ENCODE measurements at places on chromosomes 13 and 19. TPM values are rescaled to one million over a fixed set of nuclear protein-coding genes. Genes with fewer than 3 reads are reported as not detected.

- no peak for DNase-seq
Measured at GRCh38 chr19:18364826-18365528, 21.0 kb upstream of the GDF15 start.

DNA sequence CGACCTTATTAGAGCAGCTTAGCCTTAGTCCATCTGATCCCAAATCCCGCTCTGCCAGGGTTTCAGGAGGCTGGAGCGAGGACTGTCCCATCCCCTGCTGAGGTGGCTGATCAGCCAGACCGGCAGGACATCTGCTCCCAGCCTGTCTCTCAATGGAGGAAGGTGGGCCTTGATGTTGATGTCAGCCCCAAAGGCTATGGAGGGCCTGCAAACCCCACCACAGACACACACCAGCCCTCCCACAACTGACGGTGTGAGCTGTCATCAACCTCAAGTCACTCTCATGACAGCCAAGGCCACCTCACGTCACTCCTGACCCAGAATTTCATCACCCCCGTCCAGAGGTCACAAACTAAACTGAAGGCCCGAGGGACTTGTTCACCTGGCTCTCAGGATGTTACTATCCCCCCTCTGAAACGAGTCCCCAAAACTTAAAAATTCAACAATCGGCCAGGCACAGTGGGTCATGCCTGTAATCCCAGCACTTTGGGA lies 25.5 kb downstream of the RHPN2 start:
- DNase-seq = no peak

- DNase-seq = no peak
Measured at GRCh38 chr19:4495471-4495870, 22.8 kb downstream of the PLIN4 start.

LYPD5 gene
- 2.2 TPM for polyA plus RNA-seq

DNA sequence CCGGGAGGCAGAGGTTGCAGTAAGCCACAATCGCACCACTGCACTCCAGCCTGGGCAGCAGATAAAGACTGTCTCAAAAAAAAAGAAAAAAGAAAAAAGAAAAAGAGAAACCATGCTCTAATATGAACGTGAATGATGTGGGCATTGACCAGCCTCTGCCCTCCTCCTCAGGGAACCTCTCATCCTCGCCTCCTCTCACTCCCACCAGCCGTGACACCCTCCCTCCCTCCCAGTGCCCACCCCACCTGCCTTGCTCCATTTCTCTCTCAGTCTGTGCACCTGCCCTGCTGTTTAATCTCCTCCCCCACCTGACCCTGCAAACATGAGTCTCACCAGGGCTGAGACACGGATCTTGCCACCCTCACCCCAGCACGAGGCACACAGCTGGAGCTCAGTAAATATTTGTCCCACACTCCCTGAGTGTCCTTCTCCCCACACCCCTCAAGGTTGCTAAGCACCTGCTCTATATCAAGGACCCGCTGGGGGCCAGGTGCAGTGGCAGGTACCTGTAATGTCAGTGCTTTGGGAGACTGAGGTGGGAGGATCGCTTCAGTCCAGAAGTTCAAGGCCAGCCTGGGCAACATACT lies 7.5 kb upstream of the BCAT2 start:
- no peak for DNase-seq

GRCh38 chr19:10835089-10835753 lies 791 bp downstream of the TMED1 start:
- peak; percentile 87 for DNase-seq

NTN5 gene
- polyA plus RNA-seq = 0.51 TPM

GRCh38 chr13:42394711-42395085 lies 122.7 kb downstream of the AKAP11 start:
- no peak for DNase-seq

MISP3 gene
- 1.5 TPM for polyA plus RNA-seq

ZNF554 gene
- 4.0 TPM for polyA plus RNA-seq

ICAM4 gene
- 0.57 TPM for polyA plus RNA-seq

GRCh38 chr13:30673669-30674521 lies 56.2 kb downstream of the USPL1 start:
- peak; percentile 99 for DNase-seq

NLRP5 gene
- polyA plus RNA-seq = not detected

DNA sequence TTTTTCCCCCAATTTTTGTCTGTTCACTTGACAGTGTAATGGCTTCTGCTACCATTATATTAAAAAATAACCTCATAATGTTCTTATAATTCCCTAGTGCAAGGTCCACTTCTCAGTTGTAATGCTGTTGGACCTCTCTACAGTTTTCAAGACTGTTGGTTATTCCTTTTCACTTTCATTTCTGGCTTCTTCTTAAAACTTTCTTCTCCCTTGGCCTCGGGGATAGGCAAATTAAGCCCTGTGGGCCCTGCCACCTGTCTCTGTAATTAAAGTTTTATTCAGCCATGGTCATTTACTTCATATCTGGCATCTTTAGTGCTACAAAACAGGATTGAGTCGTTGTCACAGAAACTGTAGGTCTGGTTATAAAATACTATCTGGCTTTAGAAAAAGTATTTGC lies 313.5 kb downstream of the KLF12 start:
- DNase-seq = no peak

ZNF675 gene
- 8.1 TPM for polyA plus RNA-seq

GRCh38 chr13:109576331-109576813 lies 210.0 kb downstream of the IRS2 start:
- DNase-seq = no peak

HSPB6 gene
- 5.8 TPM for polyA plus RNA-seq

ZNF208 gene
- polyA plus RNA-seq = 1.4 TPM

DNA sequence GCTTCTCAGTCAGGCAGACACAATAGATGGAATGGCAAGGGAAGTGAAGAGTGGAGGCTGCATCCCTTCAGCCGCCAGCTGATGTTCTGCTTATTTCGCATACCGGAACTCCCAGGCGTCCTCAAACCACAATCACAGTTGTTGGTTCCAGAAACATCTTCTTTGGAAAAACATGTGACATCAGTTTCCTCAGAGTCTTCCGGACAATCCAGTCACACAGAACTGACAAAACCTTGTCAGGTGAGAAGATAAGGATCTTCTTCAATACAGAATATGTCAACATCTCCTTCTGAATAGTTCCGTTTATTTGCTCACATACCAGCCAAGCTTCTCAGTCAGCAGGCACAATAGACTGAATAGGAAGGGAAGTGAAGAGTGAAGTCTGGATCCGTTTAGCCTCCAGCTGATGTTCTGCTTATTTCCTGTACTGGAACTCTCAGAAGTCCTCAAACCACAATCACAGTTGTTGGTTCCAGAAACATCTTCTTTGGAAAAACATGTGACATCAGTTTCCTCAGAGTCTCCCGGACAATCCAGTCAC lies 45.1 kb upstream of the CEACAM21 start:
- DNase-seq = no peak

DNA sequence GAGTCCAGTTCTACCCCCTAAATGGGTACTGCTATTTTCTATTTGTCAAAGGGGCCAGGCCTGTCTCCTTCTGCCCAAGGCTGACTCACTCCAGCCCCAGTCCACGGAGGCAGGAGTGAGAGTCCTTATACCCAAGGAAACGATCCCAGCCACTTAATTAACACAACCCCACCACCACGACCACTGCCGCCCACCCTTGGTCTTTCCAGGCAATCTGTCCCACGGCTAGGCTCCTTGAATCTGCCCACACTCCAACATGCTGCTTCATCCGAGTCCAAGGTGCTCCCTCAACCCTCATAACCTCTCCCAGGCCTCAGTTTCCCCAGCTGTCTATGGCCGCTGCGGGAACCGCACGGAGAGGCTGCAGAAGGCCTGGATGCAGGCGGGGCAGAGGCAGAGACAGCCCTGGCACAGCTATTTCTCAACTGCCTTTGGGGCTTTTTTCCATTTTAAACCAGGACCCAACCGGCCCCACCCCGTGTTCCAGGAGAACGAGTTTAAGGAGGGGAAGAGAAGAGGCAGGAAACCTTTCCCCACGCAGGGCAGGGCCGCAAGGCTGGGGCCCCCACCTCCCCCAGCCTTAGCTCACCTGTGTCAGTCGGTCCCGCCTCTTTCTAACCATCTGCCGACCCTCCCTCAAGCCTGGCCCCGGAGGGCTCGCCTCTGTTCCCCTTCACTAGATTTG lies 746 bp downstream of the RAB3D start:
- no peak for DNase-seq

GRCh38 chr13:33537026-33537425 lies 251.5 kb upstream of the STARD13 start:
- DNase-seq = no peak

GRCh38 chr13:50229960-50230661 lies 214.9 kb downstream of the KCNRG start:
- DNase-seq = no peak

DNA sequence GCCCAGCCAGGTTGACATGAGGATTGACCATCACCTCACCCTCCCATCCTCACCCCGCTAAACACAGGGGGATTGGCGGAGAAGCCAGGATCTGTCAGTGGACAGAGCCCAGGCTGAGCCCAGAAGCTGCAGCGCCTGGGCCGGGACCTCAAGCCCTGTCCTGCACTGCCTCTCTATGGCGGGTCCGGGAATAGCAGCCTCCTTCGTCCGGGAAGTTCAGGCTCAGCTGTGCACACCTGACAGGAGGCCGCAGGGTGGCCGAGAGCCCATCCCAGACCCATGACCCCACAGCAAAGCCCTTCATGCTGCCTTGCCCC lies 67.8 kb downstream of the SPACA7 start:
- peak; percentile 78 for DNase-seq

DNA sequence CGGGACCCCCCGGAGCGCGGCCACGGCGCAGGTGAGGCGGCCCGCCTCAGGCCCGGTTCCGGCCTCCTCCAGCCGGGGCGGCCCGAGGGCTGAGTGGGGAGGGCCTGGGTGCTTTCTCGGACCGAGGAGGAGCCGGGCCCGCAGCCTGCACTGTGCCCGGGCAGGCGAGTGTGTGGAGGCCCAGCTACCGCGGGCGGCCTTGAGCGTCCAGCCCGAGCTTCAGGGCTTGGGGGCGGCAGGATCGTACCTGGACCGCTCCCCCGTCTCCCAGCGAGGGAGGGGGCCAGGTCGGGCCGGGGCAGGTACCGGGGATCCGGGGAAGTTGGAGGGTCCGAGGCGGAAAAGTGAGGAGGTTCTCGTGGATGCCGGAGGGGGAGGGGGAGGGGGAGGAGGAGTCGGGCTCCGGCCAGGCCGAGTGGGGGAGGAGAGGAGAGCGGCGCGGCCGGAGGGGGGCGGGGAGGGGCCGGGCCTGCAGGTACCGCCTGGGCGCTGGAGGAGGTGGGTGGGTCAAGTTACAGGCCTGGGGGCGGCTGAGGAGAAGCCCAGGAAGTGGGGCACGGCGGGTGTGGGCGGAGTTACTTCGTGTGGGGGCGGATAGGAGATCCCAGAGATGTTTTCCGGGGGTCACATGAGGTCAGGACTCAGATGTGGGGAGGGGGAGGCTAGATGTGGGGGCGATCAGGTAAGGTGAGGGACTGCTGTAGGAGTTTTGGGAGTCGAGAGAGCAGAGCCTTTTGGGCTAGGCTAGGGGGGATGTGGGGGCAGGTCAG lies 545 bp downstream of the NACC1 start:
- peak; percentile 91 for DNase-seq

- DNase-seq = no peak
Measured at GRCh38 chr13:66313413-66313812, 916.7 kb downstream of the PCDH9 start.

GRCh38 chr19:39053276-39054090 lies 21.1 kb upstream of the FBXO27 start:
- no peak for DNase-seq

DNA sequence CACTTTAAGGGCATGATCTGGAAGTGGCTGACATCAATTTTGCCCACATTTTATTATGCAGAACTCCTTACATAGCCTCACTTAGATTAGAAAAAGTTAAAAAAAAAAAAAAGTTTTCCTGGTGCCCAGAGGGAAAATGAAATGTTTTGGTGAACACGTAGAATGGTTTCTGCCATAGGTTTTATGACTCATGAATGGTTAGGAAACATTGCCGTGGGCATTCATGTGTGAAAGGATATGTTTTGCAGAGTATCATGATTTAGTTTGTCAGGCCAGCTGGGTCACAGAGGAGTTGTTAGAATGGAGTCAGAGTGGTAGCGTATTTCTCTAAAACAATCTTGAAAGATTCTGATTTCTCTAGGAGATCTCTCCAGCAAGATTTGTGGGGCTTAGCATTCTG lies 133.8 kb downstream of the MRPL57 start:
- no peak for DNase-seq

- no peak for DNase-seq
Measured at GRCh38 chr19:52206481-52206880, 16.6 kb downstream of the PPP2R1A start.

GRCh38 chr13:26600343-26600742 lies 42.9 kb downstream of the WASF3 start:
- no peak for DNase-seq

GRCh38 chr13:52695856-52696255 lies 43.2 kb downstream of the SUGT1 start:
- no peak for DNase-seq

- DNase-seq = no peak
Measured at GRCh38 chr13:65911546-65912193, 1318.5 kb downstream of the PCDH9 start.

GRCh38 chr13:102978168-102978567 lies 88.0 kb downstream of the SLC10A2 start:
- no peak for DNase-seq

DNA sequence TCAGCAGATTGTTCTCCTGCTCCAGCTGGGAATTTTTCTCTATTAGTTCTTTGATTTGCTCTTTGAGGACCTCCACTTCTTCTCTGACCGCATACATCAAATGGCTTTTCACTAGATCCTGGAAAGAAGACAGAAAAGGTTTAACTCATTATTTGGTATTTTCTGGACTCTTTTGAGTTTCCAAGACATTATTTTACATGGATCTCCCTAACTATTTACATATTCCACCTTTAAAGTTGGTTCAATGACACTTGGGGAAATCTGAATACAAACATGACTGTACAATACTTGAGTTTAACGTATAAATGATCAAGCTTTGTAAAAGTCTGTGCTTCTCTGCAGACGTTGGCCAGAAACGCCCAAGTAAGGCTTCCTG lies 61.1 kb downstream of the SERP2 start:
- DNase-seq = no peak

ADGRE3 gene
- polyA plus RNA-seq = 0.05 TPM

DIS3 gene
- 10.3 TPM for polyA plus RNA-seq

DNA sequence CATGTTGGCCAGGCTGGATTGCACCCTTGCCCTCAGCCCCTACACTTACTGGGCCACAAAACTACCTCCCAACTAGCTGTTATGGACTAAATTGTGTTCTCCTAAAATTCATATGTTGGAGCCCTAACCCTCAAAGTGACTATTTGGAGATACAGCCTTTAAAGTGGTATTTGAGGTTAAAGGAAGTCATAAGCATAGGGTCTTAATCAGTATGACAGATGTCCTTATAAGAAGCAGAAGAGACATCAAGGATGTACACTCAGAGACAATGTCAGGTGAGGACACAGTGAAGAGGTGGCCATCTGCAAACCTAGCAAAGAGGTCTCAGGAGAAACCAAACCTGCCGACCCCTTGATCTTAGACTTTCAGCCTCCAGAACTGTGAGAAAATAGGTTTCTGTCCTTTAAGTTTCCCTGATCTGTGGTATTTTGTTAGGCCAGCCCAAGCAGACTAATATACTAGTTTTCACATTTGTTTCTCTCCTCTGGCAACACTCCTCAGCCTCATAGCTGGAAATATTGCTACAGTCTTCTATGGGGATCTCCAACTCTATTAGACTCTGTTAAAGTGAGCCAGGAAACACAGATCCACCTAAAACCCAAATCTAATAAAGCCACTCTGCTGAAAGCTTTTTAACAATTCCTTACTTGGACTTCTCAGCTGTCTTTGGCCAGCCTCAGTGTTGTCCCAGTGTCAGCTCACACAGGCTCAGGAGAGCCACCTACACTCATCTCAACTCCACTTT lies 256.5 kb downstream of the TBC1D4 start:
- no peak for DNase-seq
